Mucosa of gallbladder (tissue), 1 donor: ENCODE measurements at places on chromosomes 5 and 9. TPM values are rescaled to one million over a fixed set of nuclear protein-coding genes. Genes with fewer than 3 reads are reported as not detected.

The GTF3C5 gene
- 58.8 TPM for total RNA-seq

The ANKRD31 gene
- 0.17 TPM for total RNA-seq

The PRLR gene
- total RNA-seq: 9.3 TPM

The TAS2R1 gene
- total RNA-seq: not detected

The EIF4E1B gene
- total RNA-seq: not detected

The ADAMTS2 gene
- total RNA-seq: 18.9 TPM

The PAEP gene
- total RNA-seq: not detected

The PCDHB6 gene
- 0.60 TPM for total RNA-seq

The SNCAIP gene
- total RNA-seq: 2.4 TPM

The PRUNE2 gene
- 91.7 TPM for total RNA-seq

The PCDHGA5 gene
- total RNA-seq: 3.3 TPM

The ENTREP1 gene
- 10.1 TPM for total RNA-seq

The FBLL1 gene
- 0.23 TPM for total RNA-seq

The TMEM171 gene
- total RNA-seq: 1.6 TPM

DNA sequence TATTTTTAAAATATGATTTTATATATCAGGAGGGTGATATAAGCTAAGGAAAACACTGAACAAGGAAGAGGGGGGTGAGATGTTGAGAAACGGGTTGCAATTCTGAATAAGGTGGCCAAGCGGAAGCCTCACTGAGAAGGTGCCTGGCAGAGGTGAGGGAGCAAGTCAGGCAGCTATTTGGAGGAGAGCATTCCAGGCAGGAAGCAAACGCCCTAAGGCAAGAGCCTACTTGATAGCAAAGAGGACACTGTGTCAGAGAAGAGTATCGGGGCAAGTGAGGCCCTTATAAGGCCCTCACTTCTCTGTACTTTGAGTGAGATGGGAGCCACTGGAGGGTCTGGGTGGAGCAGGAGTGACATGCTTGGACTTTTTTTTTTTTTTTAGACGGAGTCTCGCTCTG lies 8.0 kb upstream of the CTNNA1 start:
- DNase-seq: no peak

DNA sequence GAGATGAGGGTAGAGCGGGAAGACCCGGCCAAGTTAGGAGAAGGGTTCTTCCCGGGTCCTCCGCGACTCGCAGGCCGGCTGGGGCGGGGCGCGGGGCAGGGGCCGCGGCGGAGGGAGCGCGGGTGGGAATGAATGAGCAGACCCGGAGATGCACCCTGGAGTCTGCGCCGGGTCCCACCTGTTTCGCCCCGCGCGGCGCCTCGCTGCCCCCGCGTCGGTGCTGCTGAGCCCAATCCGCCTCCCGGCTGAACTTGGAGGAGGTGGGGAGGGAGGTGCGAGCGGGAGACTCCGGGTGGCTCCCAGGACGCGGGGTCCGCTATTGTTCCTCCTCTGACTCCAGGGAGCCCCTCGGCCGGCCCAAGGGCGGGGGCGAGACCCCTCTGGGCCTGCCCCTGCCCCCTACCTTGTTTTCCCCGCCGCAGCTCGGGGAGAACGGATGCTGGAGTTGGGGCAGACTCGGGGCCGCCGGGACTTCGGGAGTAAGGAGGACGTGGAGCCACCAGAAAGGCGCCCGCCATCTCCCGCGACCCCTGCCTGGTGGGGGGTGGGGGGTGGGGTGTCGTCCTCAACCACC lies 659 bp downstream of the RAI14 start:
- no peak for DNase-seq

GRCh38 chr5:56154732-56155484 lies 78.2 kb downstream of the ANKRD55 start:
- no peak for DNase-seq

GRCh38 chr5:78757269-78758053 lies 108.9 kb upstream of the LHFPL2 start:
- no peak for DNase-seq

GRCh38 chr5:107437986-107438510 lies 232.7 kb downstream of the EFNA5 start:
- no peak for DNase-seq

DNA sequence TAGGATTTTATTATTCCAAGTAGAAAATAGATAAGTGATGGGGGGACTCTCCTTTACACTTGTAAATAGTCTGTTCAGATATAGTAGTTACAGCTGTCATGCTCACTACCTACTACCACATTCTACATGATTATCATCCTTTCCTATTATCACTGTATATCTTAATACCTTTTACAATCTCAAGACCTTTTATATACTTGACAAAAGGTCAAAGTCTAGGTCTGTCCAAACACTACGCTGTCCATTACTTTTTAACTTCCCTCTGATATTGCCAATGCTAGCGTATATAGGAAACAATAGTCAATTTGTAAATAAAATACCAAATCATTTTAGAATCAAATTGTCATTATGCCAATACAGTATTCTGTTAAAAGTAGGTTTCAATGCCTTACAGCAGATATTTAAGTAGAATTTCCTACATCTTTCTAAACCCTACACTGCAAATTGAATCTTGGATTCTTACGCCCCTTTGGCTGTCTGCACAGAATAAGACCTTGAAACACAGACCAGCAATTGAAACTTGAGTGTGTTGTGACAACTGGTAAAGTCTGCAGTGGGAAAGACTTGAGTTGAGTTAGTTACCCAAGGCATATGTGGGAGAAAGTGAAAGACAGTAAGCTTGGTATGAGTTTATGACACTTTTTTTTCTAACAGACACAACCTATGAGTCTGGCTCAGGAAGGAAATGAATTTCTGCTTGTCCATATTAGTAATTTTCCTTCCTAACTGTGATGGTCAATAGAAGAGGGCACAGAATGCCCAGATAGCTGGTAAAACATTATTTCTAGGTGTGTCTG lies 827.6 kb upstream of the ACO1 start:
- no peak for DNase-seq

DNA sequence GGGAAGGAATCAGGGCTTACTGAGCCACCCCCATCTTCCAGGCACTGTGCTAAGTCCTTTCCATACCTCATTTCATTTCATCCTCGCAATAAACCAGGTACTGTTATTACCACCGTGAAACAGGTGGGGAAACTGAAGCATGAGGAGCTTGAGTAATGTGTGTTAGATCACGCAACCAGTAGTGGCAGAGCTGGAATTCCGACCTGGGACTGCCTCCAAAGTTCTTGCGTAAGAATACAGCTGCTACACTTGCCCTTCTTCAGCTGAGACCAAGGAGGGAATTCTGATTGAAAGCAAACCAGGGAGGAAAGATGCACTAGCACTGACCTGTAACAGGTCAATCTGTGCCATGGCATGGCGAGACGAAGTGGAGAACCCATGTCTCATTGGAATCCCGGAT lies 113.4 kb upstream of the MSX2 start:
- peak; percentile 42 for DNase-seq

DNA sequence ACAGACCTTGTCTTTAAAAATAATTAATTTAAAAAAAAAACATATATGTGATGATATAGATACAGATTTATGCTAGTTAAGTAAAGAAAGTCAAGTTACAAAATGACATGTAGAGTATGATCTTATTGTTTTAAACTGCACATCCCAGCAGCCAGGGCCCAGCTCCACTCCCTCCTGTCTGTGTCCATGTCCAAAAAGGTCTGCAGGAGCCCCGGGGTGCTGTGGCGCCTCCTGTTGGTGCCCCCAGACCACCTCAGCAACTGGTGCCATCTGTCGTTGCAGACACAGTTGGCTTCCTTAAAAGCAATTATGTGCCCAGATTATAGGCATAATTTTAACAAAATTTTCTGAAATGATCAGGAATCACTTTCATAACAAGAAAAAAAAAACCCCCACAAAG lies 33.3 kb downstream of the IPPK start:
- DNase-seq: no peak

- no peak for DNase-seq
Observed at GRCh38 chr9:87441251-87441650, 56.4 kb upstream of the DAPK1 start.

DNA sequence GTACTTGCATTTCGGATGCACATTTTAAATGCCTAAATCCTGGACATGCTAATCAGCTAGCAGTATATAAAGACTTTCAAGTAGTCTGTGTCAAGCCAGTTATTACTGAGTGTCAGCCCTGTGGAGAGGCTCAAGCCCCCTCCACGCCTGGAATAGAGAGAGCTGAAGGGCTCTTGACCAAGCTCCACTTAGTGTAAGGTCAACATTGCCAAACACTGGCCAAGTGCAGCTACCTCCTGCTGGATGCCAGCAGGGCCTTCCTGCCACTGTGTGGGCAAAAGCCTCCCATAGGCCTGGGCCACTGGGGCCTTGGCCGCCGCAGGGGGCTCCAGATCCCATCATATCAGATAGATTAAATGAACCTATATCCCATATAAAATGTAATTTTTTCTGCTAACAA lies 239.4 kb upstream of the PANK3 start:
- DNase-seq: no peak

- no peak for DNase-seq
Observed at GRCh38 chr5:91212714-91213092, 170.4 kb downstream of the ARRDC3 start.

GRCh38 chr5:176793343-176793699 lies 17.0 kb upstream of the UNC5A start:
- DNase-seq: no peak

GRCh38 chr5:126973193-126973592 lies 57.2 kb downstream of the MARCHF3 start:
- DNase-seq: no peak

DNA sequence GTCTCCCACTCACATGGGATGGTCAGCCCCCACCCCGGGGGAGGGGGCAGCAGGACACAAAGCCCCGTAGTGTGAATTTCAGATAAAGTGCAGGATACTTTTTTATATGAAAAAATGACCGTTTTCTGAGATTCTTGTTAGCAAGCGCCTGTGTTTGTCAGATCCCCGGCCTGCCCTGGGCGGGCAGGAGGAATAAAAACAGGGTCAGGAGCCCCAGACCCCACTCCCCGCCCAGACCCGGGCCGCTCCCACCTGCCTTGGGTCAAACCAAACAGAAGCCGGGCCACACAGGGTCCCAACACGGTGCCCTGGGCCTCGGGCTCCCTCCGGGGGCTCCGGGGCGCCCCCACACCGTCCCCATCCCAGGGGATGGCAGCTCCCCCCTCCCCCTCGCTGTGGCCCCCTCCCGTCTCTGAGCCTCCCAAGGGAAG lies 13.5 kb upstream of the NRARP start:
- DNase-seq: no peak

DNA sequence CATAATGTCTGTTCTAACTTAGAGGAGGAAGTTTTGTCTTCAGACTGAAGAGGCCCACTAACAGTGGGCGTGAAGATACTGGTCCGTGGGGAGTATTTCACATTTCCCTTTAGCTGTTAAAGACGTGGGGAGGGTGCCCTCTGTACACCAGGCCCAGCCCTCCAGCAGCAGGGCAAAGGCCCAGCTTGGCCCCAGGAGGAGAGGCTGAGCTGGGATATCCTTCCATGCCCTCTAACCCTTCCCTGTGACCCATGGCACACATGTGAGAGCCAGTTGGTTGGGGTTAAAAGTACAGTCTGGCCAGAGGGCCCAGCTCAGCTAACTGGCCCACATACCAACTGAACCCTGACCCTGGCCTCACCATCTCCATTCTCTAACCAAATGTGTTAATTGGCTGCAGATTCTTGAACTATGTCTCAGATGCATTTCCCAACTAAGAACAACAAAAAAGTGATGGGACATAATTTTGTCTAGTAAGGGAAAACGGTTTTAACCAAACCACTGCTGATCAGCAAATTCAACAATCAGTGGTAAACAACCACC lies 74.4 kb downstream of the LHFPL2 start:
- DNase-seq: no peak

- DNase-seq: no peak
Observed at GRCh38 chr5:65734921-65735320, 12.9 kb downstream of the NLN start.

GRCh38 chr9:128634651-128635262 lies 21.9 kb downstream of the DYNC2I2 start:
- no peak for DNase-seq

- no peak for DNase-seq
Observed at GRCh38 chr9:21289848-21290247, 15.3 kb downstream of the IFNA5 start.
